NCI-H446 (cell line): ENCODE measurements at places on chromosomes 1 and 21.

DNA sequence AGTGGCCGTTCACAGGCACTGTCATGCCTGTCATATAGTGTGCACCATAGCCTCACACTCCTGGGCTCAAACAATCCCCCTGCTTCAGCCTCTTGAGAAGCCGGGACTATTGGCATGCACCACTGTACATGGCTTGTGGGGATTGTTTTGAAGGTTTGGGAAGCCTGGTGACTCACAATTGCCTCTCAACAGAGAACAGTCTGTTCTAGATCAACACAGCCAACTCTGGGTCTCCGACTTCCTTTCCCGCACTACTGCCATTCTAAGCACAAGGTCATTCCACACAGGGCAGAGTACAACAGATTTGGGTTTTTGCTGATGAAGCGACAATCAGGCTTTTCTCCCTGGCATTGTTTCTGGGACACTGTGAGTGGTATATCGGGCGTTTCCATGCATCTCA is 15.5 kb upstream of the AHCTF1 start:
- DNase-seq: no peak

DNA sequence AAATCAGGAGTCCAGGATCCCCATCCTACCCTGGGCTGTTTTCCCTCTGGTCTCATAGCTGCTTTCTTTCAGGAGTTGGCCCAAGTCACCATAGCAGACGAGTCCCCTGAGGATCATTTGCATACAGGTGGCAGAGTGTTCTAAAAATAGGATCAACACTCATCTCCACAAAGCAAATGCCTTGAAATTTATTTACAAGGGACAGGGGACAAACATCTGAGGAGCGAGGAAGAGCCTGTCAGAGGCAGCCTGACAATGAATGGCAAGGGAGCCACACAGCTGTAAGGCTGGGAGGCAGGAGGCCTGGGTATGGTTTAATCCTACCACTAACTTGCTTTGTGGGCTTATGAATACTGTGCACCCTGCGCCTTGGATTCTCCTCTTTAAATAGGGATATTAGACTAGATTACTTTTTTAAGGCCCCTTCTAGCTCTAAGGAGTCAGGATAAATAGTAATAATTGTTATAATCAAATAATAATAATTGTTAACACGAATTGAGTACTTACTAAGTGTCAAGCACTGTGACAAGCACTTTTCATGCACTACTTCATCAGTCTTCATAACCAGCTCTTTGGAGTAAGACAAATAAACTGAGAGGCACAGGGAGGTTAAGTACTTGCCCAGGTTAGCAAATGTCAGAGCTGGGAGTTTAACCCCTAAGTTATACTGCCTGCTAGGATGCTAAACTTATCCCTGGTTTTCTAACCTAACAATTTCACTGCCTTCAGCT is 34.5 kb downstream of the RAB3B start:
- DNase-seq: no peak

GRCh38 chr1:201371276-201371675 is 6.2 kb downstream of the TNNT2 start:
- DNase-seq: no peak

- DNase-seq: peak; percentile 28
Observed at GRCh38 chr21:37060296-37060695, 12.6 kb downstream of the PIGP start.

GRCh38 chr1:157696966-157697628 is 3.5 kb downstream of the FCRL3 start:
- no peak for DNase-seq

- DNase-seq: no peak
Observed at GRCh38 chr1:54869173-54869851, 17.7 kb downstream of the DHCR24 start.

DNA sequence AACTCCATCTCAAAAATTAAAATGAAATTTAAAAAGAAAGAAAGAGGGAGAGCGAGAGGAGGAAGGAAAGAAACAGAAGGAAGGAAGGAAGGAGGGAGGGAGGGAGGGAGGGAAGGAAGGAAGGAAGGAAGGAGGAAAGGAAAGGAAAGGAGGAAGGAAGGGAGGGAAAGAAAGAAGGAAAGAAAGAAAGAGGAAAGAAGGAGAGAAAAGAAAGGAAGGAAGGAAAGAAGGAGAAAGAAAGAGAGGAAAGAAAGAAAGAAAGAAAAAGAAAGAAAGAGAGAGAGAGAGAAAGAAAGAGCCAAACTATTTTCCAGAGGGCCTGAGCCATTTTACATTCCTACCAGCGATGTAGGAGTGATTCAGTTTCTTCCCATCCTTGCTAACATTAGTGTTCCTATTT is 364.0 kb downstream of the RGS7 start:
- no peak for DNase-seq

DNA sequence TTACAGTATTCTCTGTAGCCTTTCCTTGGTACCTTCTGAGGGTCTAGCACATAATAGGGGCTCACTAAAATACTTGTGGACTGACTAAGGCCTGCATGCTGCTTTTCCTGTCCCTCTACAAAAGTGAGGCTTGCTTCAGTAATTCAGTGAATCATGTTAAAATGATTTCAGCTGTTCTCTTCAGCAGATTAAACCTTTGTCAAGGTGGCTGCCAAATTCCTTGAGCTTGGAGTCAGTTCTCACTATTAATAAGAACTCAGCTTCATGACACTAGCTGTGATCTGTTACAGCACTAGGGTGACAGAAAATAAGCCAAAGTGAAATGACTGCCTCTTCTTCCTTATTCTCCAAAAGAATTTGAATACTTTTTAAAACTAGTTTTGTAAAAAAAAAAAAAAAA is 128.8 kb downstream of the KCNN3 start:
- no peak for DNase-seq

- DNase-seq: no peak
Observed at GRCh38 chr1:65213271-65214023, 65.4 kb downstream of the AK4 start.

DNA sequence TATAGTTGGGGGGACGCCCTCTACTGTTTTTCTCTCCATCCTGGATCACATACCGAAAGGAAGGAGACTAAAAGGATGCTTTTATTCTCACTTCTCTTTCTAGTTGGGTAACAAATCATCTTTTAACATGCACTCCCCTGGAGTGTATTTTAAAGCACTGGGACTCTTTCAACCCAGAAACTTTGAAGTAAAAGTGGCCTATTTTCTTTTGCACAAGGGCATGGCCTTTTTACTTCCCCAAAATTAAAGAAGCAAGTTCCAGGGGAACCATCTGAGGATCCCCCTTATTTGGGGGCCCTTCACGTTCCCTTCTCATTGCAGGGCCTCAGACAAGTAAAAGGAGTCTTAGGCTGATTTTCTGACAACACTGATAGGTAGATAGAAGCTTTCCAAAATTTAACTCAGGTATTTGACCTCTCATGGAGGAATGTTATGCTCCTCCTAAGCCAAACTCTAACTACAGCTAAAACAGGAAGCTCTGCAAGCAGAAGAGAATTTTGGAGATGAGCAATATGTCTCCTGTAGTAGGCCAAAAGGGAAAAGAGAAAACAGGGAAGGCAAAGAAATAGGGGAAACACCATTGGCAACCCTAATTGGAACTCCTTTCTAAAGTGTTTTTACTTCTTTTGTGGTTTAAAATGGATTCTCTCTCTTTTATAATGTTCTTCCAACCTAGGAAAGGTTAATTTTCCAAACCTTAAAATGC is 8.9 kb upstream of the CD46 start:
- no peak for DNase-seq

DNA sequence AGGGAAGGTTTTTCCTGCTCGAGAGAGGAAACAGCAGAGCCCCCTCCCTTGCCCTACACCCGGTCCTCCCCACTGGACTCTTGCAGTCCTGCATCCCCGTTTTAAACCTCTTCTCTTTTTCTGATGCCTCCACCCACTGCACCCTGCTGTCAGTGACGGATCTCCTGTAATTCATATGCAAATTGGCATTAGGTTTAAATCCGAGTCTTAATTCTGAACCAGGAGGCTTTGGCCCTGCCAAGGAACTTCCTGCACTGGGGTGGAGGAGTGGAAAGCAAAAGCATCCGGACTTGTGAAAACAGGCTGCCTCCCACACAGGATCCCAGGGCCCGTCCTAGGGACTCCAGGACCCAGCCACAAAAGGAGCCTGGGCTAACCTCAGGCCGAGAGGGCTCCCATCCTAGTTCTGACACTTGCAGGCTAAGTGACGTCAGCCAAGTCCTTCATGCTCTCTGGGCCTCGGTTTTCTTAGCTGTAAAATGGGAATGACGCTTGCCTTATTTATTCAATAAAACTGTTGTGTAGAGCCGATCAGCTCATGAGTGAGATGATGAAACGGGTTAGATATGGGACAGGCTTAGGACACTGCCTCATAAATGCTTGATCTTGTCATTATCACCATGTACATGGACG is 613.3 kb downstream of the AJAP1 start:
- DNase-seq: no peak

DNA sequence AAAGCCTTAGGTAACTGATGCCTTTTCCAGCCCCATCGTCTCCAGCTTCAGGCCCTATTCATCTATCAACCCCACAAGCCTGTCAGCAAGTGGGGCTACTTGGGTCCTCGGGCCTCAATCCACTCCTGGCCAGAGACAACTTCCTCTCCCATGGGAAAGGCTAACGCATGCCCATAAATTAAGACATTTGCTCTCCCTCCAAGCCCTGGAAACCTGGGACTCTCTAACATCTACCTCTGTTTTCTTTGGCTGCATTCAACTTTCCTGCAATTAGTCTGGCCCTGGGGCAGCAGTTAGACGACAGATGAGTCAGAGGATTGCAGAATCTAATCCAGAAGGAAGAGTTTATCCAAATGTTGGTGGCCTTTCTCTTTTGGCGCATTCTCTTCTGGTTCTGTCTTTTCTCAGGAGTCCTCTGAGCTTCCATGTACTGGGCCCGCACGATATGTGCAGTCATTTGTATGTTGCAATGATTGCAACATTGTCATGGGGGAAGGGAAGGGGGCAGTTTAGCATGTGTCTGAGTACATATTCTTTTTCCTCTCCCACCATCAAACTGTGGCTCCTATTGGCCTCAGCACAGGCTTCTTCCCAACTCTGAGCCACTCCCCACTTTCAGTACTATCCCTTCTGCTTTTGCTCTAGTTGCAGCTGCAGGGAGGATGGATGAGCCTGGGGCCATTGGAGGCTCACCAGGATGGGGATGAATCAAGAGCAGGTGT is 54.4 kb downstream of the NAV1 start:
- peak; percentile 54 for DNase-seq

DNA sequence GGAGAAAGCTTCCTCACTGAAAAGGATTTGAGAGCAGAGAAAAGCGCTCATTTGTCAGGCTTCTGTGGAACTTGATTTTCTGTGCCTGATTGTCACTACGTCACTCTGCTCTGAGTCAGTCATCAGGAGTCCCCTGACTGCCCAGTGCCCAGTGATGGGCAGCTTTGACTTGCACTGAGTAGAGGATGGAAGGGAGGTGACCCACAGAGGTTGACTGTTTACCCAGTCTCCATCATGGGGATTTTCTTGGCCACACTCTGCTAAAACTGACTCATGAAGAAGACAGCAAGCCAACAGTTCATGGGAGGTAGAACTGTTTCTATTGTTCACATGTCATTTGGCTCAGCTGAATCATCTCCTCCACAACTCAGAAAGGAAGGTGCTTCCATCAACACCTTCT is 82.1 kb upstream of the DUSP10 start:
- peak; percentile 35 for DNase-seq

DNA sequence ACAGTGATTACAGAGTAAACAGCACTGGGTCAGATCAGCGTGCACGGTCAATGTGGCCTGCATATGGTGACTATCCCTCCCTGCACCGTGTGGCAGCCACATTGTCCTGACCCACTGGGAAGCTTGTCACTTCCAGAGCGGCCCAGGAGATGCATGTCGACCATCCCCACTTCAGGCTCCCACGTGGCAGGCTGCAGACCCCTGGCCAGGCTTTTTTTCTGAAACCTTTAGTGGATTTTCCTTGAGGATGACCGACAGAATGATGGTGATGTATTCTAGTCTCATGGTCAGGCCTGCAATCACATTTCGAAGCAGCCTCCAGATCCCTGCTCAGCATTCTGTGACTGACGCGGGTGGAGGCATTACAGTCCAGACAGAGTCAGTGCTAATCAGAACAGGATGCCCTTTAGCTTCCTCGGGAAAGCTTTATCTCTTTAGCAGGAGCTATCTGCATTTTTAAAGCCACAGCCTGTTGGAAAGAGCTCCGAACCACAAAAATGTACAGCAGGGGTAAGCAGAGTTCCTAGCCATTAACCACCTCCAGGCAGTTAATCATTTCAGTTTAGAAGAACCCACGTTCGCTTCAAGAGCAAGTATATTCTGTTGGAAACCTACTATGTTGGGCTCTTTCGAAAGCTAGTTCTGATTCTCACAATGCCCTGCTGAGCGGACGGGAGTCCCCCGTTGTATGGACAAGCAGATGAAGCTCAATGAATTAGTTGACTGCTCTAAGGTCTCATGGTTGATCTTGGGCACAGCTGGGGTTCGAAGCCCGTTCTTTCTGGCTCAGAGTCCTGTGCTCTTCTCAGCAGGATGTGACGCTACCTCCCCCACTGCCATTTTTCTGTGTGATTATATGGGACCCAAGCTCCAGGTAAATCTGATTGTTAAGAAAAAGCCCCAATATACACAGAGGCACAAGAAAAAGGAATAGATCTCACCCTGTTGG is 56.5 kb downstream of the IRF2BP2 start:
- no peak for DNase-seq

- DNase-seq: no peak
Observed at GRCh38 chr1:12121212-12122003, 45.4 kb upstream of the TNFRSF1B start.

GRCh38 chr1:205294175-205294917 is 27.2 kb downstream of the NUAK2 start:
- no peak for DNase-seq

GRCh38 chr21:34544032-34544496 is 32.1 kb upstream of the KCNE1 start:
- DNase-seq: no peak

DNA sequence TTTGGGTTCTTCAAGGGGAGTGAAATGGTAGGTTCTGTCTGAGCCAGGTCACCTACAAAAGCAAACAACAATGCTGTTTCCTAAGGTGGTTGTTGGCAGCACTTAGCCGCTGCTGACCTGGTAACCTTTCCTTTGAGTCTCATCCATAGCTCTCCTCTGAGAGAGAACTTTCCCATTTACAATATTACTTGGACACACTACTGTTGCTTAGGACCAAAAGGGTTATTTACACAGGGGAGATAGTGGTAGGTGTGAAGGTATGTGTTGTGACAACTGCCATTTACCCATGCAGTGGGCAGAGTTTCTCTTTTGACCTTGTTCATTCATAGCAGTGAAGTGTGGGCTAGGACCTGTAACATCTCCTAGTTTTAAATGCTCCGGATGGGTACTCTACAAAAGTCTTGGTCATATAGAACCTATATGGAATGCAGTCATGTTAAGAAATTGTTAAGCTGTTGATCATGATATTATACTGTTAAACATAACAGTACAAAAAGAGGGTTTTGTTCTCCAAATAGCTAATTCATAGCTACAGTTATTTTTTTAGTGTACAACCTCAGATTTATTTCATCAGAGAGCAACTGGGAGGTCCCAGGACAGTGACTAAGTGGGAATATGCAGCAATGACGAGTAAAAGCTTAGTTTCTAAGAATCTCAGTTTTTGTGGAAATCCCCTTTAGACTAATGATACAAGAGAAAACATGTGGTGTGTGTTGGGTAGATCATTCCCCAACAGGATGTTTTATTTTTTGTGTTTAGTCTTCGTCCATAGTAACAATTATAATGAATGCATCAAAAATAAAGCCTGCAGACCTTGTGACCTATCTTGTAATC is 219.7 kb downstream of the NFIA start:
- DNase-seq: no peak

GRCh38 chr21:34916446-34916845 is 132.7 kb downstream of the RUNX1 start:
- no peak for DNase-seq
